ENCODE measurements at places on chromosomes 6 and 20.
A peak's percentile ranks its signal among the peaks of the same experiment; 100 is the strongest.

- no peak for DNase-seq
Measured at GRCh38 chr6:113634352-113635163, 222.6 kb upstream of the MARCKS start.

GRCh38 chr6:46098678-46099077, 31.1 kb upstream of the ENPP4 start:
- no peak for DNase-seq

GRCh38 chr20:1440024-1440423, 26.6 kb downstream of the NSFL1C start:
- DNase-seq, result no peak

DNA sequence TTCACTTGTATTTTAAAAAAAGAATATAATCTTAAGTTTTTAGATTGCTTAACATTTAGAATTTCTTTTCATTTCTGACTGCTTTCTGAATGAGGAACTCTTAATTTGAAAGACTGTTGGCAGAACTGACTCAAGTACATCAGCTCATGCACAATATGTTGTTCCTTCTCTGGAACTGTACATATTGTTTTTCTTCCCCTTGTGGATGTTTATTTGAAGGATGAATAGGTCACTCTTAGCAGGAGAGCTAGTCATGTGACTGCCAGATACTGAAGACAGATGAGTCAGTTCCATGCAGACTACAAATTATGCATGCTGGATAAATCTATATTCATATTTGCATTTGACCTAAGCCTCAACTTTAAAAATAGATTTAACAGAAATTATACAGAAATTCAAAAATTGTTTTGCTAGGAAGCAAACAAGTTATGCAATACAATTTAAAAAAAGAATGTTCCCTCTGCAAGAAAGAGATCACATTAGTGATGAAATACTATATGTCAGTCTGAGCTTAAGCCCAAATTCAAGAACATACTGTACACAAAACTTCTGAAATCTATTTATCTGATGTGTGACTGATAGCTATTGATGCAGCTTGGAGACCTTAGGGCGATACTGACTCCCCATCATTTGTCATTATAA, 1274.9 kb upstream of the GJE1 start:
- no peak for DNase-seq

- DNase-seq, result no peak
Measured at GRCh38 chr6:68673255-68673654, 38.2 kb downstream of the ADGRB3 start.

GRCh38 chr6:142355520-142356174, 53.8 kb downstream of the ADGRG6 start:
- DNase-seq, result peak; percentile 31

DNA sequence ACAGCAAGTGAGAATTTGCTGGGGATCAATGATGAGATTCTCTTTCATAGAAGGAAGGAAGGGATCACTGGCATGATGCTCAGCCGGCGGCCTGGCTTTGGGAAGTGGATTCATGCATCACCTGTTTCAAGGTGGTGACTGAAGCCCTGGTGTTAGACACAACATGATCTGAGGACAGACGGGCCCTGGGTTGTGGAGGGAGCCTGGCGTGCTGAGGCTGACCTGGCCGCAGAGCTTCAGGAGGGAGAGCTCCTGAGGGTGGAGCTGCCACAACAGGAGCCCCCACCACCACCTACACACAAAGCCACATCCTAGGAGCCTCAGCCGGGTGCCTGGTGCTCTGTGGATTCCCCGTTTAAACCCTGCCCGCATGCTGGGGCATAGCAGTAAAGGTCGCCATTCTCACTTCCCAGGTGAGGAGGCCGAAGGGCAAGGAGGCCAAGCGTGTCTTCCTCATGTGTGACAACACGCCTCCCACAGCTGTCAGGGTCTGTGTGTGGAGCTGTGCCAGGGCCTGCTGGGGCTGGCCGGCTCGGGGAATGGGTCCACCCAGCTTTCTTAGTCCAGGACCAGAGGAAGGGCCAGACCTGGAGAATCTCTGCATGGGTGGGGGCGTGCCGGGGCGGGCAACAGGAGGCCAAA, 107.0 kb downstream of the ERMARD start:
- DNase-seq, result no peak

- DNase-seq, result peak; percentile 90
Measured at GRCh38 chr6:30722280-30723112, 2.3 kb downstream of the TUBB start.

DNA sequence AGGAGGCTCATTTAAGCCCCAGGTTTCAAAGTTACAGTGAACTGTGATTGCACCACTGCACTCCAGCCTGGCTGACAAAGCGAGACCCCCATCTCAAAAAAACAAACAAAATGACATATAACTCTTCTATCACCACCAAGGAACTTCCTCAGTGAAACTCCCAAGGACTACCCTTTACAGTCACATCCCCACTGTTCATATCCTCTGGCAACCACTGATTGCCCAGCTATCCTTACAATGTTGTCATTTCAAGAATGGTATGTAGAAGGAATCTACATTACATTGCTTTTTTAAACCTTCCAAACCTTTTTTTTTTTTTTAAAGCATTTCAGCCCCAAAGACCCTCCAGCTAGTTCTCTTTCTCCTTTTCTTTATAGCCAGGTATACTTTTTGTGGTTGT, 123.1 kb upstream of the CARMIL1 start:
- DNase-seq, result no peak

- no peak for DNase-seq
Measured at GRCh38 chr6:73710470-73710869, 14.5 kb downstream of the CD109 start.

DNA sequence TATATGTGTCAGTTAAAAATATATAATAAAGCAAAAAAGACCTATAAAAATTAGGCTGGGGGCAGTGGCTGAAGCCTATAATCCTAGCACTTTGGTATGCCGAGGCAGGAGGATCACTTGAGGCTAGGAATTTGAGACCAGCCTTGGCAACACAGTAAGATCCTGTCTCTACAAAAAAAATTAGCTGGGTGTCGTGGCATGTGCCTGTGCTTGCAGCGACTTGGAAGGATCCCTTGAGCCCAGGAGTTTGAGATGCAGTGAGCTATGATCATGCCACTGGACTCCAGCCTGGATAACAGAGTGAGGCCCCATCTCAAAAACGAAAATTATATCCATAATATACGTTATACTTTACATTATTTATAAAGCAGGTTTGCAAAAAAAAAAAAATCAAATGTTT, 20.7 kb downstream of the TRDN start:
- DNase-seq, result no peak

DNA sequence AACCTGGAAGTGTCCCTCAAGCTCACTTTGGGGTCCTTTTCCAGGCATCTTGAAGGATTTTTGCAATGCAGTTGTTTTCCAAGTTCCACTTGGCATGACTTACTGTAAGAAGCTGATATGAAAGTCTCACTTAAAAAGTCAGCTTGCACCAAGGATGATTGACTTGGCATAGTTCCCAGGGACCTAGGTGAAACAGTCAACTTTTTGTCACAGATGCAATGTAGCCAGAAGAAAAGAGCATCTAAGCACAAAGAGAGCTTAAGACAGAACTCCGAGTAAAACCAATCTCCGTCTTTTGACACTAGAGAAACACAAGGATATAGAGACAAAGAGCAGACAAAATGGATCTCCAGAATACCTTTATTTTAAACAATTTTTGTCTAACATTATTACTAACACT, 2.6 kb upstream of the ZSCAN12 start:
- no peak for DNase-seq
